ENCODE measurements at places on chromosomes 2 and 18.
A peak's percentile ranks its signal among the peaks of the same experiment; 100 is the strongest.

GRCh38 chr18:78146136-78147085, 833.2 kb upstream of the SALL3 start:
- no peak for DNase-seq

GRCh38 chr2:197425550-197425949, 9.3 kb downstream of the SF3B1 start:
- no peak for DNase-seq

DNA sequence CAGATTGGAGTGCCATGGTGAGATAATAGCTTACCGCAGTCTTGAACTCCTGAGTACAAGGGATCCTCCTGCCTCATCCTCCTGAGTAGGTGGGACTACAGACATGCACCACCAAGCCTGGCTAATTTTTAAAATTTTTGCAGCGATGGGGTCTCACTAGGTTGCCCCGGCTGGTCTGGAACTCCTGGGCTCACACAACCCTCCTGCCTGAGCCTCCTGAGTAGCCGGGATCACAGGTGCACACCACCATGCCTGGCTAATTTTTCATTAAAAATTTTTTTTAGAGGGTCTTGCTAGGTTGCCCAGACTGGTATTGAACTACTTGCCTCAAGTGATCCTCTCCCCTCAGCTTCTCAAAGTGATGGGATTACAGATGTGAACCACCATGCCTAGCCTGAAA, 27.8 kb downstream of the RAB31 start:
- DNase-seq: no peak

DNA sequence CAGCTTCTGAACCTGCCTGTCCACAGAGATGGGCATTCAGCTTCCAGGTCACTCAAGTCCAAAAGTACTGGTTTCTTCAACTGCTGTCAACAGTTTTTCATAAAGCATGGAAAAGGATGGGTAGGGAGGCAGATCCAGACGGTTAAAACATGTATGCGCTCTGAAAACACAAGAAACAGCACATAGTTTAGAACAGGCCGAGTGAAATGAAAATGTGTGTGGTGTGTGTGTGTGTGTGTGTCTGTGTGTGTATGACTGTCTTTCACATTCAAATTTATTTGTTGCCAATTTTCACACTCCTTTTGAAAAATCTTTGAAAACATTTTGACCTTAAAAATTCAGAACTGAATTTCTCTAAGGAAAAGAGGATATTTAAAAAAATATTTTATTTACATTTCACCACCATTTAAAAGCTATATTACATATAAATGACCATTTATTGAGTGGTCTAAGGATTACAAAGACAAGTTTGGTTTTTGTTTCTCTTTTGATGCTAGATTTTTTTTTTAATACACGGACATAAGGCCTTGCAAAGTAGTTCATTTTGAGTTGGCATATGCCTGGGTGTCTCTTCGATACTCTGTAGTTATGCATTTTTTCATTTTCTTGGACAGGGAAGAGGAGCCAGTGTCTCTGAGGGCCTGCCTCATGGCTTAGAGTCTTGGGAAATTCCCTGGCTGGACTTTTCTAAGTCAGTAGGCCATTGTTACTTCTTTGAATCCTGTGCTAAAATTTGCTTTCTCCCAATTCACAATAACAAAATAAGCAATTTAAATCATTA, 30.0 kb upstream of the STK17B start:
- no peak for DNase-seq

DNA sequence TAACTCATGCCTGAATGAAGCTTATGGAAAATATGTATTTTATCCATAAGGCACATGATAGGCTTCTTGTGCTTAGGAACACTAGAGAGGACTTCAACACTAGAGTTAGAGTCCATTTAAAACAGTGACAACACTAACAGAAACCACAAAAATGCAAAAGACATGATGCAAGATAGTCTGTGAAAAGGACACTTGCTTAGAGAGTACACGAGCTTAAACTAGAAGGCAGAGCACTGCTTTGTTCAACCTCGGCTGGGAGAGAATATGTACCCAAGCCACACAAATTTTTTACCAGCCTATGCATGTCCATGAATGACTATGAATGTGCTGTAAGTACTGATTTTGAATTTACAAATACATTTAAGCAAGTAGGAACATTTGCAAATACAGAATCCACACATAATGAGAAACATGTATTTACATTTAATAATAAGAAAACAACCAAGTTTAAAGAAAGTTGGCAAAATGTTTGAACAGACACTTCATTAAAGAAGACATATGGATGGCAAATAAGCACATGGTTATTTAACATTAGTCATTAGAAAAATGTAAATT, 130.6 kb downstream of the SPOPL start:
- no peak for DNase-seq

GRCh38 chr2:43029186-43029585, 197.2 kb downstream of the ZFP36L2 start:
- DNase-seq: no peak

GRCh38 chr18:79645291-79645983, 34.2 kb upstream of the CTDP1 start:
- DNase-seq: no peak

DNA sequence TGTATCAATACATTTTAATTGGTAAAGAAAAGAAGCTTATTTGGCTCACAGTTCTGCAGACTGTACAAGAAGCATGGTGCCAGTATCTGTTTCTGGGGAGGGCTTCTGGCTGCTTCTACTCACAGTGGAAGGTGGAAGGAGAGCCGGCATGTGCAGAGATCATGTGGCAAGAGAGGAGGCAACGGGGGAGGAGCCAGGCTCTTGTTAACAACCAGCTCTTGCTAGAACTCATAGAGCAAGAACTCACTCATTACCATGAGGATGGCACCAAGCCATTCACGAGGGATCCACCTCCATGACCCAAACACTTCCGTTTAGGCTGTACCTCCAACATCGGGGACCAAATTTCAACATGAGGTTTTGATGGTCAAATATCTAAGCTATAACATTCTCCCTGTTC, 7.5 kb downstream of the PARD6G start:
- DNase-seq: no peak

DNA sequence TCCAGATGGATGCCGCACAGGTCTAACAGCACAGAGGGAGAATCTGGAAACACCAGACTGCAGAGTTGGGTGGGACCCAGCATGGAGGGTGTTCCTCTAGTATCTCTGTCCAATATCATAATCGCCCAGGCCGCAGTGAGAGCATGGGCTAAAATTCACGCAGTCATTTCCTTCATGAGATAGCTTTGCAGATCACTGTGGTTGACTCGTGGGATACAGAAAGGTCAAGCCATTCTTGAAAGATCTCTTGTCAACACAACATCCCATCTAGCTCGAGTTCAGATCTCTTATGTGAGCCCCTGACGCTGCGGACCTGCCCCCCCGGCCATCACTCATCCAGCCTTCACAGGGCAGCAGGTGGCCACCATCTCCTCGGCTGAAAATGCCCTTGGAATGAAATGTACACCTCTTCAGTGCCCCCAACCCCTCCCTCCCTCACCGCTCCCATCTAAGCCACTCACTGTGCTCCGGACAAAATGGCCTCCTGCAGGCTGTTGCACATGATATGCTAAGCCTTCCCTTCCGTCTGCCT, 45.9 kb downstream of the FOSL2 start:
- DNase-seq: no peak

DNA sequence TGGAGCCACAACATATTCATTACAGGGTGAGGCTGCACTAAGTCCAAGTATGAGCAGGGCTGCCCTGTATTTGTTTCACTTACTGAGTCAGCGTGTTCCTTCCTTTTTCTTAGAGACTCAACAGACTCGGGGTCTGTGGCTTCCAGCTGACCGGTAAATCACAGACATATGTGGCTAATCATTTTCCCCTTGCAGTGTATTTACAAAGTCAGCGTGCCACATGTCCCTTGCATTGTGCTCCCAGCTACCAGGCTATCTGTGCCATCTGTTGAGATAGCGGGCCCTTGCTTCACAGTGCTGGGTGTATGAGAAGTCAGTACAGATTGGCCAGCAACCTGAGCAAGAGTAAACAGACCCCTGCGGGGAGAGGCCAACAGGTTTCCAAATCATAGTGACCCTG, 254.3 kb downstream of the LRRTM1 start:
- DNase-seq: no peak

DNA sequence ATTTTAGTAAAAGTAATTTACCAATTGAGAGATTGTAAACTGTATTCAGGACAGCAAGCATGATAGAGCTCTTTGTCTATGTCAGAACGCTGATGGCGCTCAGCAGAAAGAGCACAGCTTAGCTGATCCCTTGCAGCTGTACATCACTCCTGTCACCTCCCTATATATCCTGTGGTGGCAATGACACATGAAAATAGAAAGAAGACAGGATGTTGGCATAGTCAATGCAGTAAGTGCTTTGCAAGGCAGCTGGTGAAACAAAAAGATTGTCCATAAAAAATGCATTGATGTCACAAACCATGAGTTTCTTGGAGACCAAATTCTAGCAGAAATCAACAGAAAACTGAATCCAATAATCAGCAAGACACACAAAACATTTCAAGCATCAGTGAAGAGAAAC, 221.5 kb downstream of the RIT2 start:
- no peak for DNase-seq

DNA sequence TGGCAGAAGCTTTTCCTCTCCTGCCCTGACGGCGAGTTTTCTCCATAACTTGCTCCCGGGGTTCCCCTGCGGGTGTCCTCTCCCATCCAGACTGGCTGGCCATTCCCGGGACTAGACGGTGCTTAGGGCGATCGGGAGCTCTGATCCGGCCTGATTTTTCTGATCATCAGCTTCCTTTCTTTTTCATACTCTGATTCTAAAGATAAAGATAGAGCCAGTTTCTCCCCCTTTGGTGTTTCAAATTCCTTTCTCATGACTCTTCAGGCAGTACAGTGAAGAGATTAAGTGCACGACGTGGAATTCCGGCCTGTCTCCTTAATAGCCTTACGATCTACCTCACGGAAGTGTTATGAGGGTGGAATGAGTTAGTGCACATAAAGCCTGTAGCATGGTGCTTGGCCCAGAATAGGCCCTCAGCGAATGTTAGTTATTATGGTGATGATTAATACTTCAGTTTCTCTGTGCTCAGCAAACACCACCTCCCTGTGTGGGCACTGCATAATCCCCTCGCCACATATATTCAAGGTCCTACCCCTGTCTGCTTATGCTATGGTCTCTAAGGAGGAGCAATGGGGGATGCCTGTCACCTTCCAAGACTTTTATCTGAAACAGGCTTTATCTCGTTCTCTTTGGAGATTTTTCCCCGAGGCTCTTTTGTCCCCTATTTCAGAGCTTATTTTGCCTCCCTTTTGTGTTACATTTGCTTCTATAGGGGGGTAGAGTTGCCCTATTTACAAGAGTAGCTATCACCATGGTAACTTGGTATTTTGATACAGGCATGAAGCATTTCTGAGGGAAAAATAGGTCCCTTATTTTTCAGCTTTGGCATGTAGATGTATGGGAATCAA, 254.8 kb downstream of the CDH2 start:
- no peak for DNase-seq

GRCh38 chr2:159022019-159022418, 53.6 kb downstream of the TANC1 start:
- DNase-seq: no peak

DNA sequence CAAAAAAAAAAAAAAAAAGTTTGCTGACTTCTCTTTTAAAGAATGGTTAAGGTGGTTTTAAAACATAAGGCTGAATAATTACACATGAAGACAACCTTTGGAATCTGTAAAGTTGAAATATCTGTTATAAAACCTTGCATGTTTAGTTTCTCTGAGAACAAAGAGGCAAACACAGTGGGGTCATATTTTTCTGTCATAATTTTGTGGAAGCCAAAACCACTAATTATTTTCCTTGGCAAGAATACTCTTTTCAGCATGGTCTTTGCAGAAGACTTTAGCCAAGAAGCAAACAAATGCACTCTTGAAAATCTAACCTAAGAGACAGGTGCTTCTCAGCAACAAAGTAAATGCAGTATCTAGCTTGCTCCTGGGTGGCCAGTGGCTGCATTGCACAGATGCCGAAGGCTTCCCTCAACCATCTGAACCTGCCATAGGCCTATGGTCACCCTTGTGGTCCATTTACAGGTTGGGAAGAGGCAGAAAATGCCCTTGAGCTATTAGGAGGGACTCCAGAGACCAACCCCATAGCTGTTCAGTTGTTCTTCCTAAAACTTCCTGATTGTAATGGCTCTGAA, 44.8 kb downstream of the ZAP70 start:
- no peak for DNase-seq

- peak; percentile 37 for DNase-seq
These were observed 28.3 kb upstream of the TOGARAM2 start for GRCh38 chr2:28952836-28953211.

GRCh38 chr2:195656161-195656858, 716 bp upstream of the SLC39A10 start:
- peak; percentile 28 for DNase-seq

DNA sequence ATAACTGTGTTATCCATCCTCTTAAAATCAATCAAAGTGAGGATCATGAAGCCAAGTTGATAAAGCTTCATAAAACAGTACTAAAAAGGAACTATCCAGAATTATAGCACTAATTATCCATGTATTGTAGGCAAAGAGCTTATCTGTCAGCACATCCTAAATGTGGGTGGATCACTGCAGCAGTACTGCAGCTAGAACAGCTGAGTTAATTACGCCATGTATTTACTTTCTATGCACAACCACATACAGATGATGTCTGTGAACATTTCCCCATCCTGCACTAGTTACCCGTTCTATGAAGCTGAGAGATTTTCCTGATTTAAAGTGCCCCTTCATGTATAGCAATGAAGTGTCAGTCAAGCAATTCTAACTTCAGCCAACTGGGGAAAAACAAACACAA, 96.6 kb downstream of the RAPH1 start:
- no peak for DNase-seq

DNA sequence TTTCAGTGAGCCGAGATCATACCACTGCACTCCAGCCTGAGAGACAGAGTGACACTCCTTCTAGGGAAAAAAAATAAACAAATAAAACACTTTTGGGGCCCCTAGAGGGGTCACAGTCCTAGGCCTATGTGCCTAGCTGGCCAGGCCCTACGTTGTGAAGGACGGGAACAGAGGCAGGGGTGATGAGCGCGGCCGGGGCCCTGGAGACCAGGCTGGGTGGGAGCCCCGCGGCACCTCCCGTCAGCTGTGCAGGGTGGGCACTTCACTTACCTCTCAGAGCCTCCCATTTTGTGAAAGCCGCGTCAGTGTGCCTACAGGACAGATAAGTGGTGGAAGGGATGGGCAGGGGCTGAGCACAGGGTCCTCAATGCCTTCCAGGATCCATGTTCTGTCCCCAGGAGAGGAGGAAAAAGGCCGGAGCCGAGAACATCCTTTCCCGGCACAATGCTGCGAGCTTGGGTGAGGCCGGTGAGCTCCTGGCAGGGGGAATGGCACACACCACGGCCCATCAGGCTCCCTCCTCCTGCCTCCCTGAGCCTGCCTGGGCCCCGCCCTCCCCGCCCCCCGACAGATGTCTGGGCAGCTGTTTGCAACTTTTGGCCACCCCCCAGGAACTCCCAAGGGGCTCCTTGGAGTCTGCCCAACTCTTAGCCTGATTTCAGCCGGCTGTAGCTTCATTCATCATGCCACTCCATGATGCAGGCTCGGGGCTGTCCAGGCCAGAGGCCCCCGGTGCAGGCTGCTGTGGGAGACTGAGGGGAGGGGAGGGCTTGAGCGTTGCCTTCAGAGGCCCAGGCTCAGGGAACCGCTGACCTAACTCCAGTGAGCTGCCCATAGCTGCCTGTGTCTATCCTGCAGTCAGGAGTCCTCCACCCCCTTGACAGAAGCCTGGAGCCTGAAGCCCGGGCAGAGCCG, 196.5 kb downstream of the TFCP2L1 start:
- DNase-seq: peak; percentile 55

GRCh38 chr2:120403676-120404075, 57.7 kb downstream of the INHBB start:
- DNase-seq: no peak

GRCh38 chr2:42736598-42737322, 27.2 kb downstream of the OXER1 start:
- no peak for DNase-seq

Measured in NCI-H1105 treated with DMSO at 0.1 percent for 48 hours (cell line).